ENCODE measurements at places on chromosomes 5 and 9.

DNA sequence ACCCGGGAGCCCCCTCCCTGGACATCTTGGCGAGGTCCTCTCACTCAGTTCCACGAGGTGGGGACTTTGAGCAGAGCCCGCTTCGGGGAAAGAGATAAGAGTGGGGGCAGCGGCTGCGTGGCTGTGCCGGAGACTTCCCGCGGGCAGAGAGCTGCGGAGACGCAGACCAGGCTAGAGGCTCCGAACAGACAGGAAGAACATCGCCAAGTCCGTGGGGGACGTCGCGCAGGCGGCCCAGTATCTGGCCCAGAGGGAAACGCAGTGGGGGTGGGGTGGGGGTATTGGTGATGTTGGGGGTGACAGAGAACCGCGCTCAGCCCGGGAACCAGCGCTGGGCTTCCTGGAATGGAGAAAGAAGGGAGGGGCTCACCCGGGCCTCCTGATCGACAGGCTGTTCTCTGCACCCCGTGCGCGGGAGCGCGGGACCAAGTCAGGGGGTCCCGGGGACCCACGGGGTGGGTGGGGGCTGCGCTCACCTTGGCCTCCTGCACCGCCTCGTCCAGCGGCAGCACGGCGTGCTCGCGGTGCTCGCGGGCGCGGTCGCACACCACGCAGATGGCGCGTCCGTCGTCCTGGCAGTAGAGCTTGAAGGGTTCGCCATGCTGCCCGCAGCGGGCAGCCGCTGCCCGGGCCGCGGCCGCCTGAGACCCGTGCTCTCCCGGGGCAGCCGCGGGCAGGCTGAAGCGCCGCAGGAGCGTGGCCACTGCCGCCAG, 727 bp downstream of the TRIM7 start:
- DNase-seq: no peak

- no peak for DNase-seq
These were observed 158.1 kb downstream of the SLC25A46 start for GRCh38 chr5:110896901-110897300.

- DNase-seq: no peak
These were observed 39.1 kb downstream of the SPEF2 start for GRCh38 chr5:35656721-35657120.

- no peak for DNase-seq
These were observed 27.1 kb downstream of the ZDHHC11B start for GRCh38 chr5:757346-757930.

- DNase-seq: no peak
These were observed 31.1 kb downstream of the PCSK5 start for GRCh38 chr9:75921391-75922127.

GRCh38 chr5:157543825-157544622, 31.6 kb downstream of the ADAM19 start:
- DNase-seq: peak; percentile 14

GRCh38 chr5:172686111-172686510, 45.0 kb downstream of the NEURL1B start:
- no peak for DNase-seq

DNA sequence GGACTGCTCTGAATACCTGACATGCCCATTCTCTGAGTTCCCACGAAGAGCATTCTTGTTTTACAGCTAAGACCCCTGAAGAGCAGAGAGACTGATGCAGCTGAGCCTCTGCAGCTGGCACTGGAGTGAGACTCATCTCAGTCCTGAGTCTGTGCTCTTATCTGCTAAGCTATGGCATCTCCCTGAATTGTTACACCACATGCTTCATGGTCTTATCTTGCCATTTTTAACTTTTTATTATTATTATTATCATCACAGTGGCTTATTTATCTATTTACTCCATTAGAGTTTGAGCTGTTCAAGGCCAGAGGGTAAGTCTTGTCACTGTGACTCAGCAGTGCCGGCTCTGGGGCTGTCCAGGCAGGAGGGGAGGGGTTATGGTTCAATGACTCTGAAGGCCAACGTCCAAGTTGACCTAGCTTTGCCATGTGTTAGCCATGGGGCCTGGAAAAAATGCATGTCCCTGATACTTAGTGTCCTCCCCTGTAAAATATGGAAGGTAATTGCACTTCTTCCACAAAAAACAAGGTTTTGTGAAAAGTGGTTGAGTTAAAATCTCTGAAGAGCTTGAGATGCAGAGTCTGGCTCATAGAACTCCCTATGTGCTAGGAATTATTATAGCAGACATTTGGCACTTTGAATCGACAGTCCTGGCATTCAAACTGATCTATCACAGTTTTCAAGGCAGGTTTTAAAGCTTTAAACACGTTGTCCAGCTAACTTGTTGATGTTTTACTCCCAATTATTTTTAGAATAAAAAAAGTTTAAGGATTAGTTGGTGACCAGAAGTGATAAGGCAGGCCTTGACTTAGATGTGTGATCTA, 94.6 kb downstream of the ALDH1A1 start:
- DNase-seq: no peak

GRCh38 chr9:5389109-5389732, 48.5 kb downstream of the PLGRKT start:
- no peak for DNase-seq
